Stimulated activated CD8-positive, alpha-beta memory T cell treated with anti-CD3 and anti-CD28 coated beads, Interleukin-15, amount 100 ng/mL, for 48 hours (primary cell): ENCODE measurements at places on chromosomes 2 and 18.

DNA sequence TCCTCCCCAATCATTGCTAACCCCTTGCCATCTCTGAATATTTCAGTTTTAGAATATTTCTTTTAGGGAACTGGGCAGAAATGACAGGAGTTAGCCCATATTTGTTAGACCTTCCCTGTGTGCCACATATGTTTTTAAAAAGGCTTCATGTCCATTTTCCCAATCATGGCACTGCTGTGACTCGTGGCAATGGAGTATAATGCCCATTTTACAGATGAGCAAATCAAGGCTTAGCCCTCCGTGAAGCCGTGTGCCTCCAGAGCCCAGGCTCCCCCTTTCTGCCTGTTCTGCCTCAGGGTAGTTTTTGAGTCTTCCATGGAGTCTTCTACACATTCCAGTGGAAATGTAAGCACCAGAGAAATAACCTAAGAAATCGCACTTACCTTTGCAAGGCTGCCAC lies 130.1 kb downstream of the KCTD1 start:
- DNase-seq, result no peak

- DNase-seq, result peak; percentile 4
Observed at GRCh38 chr2:159227467-159227866, 59.0 kb downstream of the WDSUB1 start.

- DNase-seq, result no peak
Observed at GRCh38 chr2:227183657-227184367, 19.4 kb downstream of the COL4A3 start.

DNA sequence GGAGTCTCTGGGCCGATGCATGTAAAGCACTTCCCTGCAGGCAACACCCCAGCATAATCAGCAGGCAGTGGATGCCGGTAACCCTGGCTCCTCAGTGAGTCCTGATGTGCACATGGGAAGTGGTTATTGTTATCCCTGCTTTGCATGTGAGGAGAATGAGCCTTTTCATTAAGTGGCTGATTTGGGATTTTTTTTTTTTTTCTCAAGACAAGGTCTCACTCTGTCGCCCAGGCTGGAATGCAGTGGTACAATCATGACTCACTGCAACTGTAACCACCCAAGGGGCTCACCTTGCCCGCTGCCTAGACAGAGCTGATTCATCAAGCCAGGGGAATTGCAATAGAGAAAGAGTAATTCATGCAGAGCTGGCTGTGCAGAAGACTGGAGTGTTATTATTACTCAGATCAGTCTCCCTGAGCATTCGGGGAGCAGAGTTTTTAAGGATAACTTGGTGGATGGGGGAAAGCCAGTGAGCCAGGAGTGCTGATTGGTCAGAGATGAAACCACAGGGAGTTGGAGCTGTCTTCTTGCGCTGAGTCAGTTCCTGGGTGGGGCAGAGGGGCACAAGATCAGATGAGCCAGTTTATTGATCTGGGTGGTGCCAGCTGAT lies 95.4 kb downstream of the SOCS6 start:
- DNase-seq, result no peak

DNA sequence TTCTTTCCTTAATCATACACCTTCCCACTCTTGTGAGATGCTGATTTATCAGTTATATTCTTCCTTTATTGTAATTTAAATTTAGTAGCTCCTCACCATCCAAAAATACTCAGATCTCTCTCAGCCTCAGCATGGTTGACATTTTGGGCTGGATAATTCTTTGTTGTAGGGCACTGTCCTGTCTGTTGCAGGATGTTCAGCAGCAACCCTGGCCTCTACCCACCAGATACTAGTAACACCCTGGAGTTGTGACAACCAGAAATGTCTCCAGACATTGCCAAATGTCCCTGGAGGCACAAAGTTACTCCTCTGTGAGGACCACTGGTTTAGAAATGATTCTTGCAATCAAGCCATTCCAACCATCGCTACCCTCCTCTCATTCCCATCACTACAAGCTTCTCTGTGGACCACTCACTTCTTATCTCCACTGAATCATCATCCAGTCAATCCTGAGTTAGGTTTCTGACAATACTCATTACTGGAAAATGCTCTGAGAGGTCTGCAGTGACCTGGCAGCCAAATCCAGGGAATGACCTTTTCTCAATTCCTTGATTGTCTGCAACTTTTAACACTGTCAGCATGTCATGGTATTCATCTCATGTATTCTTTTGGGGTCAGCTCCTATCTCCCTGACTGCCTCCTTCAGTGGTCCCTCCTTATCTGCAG lies 43.3 kb downstream of the OSBPL6 start:
- DNase-seq, result no peak

DNA sequence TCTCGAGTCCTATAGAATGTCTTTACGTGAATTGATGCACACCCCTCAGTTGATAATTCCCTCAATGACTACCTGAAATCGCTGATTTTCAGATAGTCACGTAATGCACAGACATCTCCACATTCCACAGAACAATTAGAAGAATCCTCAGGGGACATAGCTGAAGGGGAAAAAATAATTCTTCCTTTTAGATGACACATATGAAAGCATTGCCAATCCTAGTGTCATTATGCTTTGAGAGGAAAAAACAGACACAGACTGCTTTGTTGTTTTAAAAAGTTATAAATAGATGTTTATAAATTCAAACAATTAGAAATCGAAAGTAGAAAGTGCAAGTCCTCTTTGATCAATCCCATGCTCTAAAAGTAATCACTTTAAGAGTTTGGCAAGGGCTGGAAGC lies 100.6 kb upstream of the FN1 start:
- DNase-seq, result no peak
